ENCODE measurements at places on chromosomes 7 and 10.

- peak; percentile 35 for DNase-seq
Measured at GRCh38 chr10:132229834-132230556, 43.2 kb downstream of the DPYSL4 start.

DNA sequence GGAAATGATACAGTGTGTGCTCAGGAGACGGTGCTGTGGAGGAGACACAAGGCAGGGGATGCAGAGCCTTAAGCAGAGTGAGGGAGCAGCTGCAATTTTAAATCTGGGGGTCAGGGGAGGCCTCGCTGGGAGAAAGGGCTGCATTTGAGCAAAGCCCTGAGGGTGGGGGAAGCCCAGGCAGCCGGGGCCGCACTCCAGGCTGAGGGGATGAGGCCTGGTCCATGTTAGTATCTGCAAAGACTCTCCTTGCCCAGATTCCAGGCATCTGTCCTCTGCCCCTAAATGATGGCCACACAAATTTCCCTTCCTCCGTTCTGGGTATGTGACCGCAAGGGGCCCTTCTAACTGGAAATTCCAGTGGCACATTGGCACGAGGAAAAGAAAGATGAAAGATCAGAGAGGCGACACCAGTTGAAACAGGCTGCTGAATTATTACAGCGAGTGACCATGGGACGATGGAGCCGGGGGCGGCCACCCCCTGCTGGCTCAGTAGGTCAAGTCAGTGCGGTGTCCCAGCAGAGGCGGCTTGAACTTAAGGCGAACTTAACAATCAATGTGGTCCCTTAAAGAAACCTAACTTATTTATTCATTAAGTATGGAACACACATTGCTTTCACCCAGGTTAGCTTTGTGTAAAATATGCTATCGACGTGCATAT is 62.3 kb upstream of the KAT6B start:
- DNase-seq: no peak

DNA sequence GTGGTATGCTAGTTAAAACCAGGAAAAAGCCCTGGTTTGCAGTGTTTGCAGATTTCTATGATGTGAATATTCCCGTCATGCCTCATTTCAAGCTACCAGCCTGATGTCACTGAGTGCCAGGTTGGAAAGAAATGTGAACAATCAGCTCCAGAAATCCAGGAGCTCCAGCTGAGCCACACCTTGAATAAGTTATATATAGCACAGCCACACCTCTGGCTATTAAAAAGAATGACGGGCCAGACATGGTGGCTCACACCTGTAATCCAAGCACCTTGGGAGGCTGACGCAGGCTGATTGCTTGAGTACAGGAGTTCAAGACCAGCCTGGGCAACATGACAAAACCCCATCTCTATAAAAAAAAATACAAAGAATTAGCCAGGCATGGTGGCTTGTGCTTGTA is 18.7 kb upstream of the SLF2 start:
- no peak for DNase-seq

GRCh38 chr10:3108575-3109105 is 41.3 kb downstream of the PFKP start:
- no peak for DNase-seq

DNA sequence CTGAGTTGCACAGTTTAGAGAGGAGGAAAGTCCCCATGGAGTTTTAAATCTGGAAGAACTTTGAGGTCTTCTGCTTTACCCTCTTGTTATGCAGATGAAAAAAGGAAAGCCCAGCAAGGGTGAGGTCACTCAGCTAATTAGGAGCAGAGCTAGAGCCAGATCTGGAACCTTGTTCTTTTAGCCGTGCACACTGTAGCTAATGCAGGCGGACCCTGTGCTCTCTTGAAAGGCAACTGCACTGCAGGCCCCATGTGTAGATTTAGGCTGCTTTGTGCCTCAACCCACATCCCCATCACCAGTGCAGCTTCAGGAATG is 63.4 kb downstream of the SYPL1 start:
- no peak for DNase-seq

DNA sequence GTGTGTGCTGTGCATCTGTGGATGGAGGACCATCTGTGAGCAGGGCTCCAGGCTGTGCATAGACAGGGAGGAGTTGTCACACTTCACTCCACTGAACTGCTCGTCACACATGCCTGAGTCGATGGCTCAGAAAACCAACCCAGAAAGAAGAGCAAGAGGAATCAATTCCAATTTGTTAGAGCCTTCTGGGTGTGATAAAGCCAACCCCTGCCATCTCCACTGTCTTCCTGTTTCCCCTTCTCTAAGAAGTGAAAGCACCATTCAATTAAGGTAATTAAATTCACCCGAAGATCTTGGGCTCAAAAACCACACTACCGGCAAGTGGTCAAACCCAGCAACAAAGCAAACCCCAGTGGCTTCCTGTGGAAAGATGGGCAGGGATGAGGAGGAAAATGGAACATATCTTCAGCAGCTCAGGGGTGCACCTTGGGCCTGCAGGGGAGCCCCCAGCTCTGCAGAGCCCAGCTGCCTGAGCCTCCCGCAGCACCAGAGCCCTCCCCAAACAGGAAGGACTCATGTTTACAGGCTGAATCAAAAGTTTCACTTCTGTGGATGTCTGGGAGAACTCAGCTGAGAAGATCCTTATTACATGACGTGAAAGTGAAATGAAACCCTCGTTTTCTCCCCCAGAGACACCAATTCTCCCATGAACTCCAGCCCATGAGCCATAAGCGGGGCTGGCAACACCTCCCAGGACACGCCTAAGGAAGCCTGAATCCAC is 10.9 kb downstream of the C10orf71 start:
- no peak for DNase-seq

DNA sequence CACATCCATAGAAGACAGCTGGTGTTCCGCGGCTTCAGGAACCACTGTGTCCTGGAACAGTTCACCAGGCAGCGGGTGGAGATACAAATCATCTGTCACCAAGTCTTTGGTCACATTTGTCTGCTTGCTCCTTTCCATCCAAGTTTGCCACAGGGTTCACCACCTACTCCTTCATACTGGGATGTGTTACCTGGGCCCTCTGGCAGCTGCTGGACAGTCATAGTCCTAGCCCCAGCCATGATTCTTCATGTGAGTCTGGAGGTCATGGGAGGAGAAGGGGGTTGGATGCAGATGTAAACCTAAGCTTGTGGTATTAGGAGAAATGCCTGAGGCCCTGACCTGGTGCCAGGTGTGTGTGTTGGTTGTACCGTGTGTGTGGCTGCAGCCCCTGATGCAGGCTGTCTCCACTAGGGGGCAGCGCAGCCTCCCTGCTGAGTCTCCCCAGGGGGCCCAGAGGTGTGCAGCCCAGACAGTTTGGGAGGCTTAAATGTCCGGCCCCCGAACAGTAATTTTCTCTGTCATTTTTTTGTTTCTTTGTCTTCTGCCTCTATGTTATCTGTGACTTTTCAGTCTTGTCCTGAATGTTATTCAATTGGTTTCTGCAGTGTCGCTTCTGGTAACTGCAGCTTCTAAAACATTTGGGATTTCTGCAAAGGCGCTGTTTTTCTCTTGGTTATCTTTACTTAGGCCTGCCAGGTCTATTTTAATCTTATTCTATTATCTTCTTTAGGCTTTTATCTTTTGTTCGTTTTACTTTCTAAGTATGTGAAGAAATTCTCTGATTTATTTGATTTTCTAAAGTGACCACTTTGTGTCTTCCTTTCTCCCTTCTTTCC is 14.8 kb downstream of the NPS start:
- DNase-seq: peak; percentile 15

- DNase-seq: no peak
Measured at GRCh38 chr10:112000466-112000865, 183.1 kb downstream of the GPAM start.

DNA sequence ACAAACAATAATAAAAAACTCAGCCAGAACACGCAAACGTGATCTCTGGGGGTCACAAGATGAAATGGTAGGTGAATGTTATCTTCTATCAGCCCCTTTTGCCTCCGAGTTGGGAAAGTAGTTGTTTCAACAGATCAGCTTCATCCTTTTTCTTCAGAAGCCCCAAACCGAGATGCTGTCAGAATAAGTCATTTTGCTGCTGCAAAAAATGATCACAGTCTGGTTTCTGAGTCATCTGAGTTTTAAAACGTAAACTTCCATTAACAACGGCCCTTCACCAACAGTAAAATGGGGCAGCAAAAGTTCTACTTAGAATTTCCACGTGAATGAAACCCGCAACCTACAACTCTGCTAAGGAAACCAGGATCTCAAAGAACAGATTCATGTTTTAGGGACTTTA is 44.9 kb downstream of the JCAD start:
- DNase-seq: no peak

GRCh38 chr10:51244748-51245490 is 170.6 kb downstream of the PRKG1 start:
- DNase-seq: no peak

- no peak for DNase-seq
Measured at GRCh38 chr7:5432691-5433090, 9.1 kb upstream of the TNRC18 start.

- DNase-seq: no peak
Measured at GRCh38 chr10:13404305-13404759, 56.2 kb upstream of the SEPHS1 start.

GRCh38 chr7:39746103-39746819 is 122.9 kb downstream of the RALA start:
- DNase-seq: peak; percentile 20

DNA sequence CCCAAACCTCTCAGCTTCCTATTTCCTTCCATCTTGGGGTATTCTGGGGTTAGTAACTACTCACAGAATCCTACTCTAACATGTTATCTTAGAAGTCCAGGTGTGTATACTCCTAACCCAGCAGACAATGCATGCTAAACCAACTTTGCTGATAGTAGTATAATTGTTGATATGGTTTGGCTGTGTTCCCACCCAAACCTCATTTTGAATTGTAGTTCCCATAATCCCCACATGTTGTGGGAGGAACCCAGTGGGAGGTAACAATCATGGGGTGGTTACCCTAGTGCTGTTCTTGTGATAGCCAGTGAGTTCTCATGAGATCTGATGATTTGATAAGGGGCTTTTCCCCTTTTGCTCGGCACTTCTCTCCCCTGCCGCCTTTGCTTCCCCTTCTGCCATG is 135.1 kb downstream of the CHRM2 start:
- no peak for DNase-seq

GRCh38 chr7:25894002-25894901 is 257.7 kb upstream of the NFE2L3 start:
- peak; percentile 18 for DNase-seq

DNA sequence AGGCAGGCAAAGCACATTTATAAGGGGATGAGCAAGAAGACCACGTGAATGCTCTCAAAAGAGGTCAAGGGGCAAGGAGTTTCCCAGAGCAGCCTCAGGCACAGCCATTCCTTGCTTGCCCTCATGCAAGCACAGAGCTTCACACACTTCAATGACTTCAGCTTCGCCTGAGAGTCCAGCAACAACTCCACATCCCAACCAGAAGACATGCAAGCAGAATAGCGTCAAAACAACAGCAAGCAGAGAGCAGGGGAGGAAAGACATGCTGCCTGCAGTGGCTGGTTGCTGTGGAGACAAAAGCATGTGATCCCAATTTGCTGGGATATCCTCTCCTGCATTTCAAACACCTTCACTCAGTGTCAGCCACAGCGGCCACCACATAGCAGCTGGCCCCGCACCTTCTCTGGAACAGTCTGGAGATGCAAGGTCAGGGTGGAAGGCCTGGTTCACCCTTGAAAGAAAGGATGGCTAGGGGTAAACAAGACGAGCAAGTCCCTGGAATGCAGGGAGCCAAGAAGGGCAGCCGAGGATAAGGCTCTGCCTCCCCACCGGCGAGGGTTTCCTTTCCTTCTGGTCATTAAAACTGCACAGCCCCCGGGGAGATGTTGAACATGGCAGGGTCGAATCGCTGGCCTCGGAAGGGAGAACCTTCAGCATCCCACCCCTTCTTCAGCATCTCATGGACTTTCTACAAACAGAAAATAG is 60.2 kb upstream of the CAMK2B start:
- DNase-seq: no peak

DNA sequence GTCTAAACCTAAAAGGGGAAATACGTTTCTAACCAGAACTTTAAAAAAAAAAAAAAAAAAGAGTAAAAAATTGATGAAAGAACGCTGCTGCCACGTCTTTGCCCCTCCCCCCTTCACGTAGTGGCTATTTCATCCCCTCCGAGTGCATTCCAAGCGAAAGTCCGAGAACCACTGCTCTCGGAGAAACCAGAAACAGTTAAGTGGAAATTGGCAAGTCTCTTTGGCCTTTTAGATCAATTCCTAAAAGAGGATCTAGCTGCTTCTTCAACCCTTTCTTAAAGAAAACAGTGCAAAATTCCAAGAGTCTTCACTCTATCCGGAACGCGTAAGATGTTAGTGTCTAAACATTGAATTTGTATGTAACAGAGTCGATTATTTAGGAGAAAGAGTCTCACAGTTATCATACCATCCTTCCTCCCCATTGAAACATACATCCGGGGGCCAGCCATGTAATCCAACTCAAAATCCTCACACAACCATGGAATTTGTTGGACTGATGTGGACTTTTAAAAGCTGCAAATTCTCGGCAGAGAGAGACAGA is 1.1 kb downstream of the P4HA1 start:
- peak; percentile 12 for DNase-seq

DNA sequence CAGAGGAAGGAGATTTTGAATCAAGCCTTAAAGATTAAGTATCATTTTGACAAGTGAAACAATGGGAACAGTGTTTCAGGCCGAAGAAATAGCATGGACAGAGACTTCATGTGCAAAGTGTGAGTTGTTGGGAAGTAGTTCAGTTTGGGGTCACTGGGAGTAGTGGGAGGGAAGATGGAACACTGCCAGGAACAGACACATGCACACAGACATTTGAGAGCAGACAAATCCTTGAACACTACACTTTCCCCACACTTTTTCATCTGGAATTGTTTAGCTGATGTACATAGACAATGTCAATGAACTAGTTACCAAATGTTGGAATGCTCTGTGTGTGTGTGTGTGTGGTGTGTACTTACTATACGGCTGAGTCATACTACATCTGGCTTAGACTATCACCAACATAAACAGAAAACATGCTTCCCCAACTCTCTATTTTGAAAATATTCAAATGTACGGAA is 52.4 kb upstream of the LRRC17 start:
- DNase-seq: no peak

DNA sequence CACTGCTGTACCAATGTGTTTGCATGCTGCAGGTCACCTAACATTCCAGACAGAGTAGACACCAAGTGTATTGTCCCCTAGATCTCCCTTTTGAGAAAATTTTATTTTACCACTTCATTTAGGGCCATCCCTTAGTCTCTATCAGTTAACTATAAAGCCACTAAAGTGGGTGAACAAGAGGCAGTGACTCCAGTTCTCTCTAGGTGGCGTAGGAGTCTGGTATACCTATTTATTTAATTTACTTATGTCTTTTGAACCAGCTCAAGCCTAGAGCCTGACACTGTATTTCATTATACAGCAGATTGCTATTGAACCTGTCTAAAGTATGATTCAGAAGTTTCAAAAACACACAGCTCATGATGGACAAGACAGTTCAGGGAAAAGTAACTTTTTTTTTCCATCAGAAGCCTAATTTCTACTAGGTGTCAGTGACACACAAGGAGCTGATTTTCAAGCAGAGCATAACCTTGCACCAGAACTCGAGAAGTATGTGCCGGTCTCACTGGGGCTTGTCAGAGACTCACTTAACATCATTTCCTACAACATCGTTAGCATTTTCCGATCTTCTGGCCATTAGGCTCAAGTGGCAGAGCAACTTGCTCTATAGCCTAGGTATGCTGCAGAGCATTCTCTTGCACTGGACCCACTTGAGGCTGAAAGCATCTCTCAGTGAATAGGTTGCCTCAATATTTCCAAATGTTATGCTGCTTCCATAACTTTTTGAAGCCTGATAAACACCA is 175.4 kb downstream of the CDC14C start:
- DNase-seq: no peak

- DNase-seq: no peak
Measured at GRCh38 chr7:143384661-143385631, 3.8 kb downstream of the ZYX start.

- DNase-seq: no peak
Measured at GRCh38 chr7:139538881-139539635, 15.6 kb downstream of the CLEC2L start.

- DNase-seq: no peak
Measured at GRCh38 chr7:129750501-129750900, 139.0 kb downstream of the NRF1 start.
